ENCODE measurements at places on chromosomes 7 and 10.

DNA sequence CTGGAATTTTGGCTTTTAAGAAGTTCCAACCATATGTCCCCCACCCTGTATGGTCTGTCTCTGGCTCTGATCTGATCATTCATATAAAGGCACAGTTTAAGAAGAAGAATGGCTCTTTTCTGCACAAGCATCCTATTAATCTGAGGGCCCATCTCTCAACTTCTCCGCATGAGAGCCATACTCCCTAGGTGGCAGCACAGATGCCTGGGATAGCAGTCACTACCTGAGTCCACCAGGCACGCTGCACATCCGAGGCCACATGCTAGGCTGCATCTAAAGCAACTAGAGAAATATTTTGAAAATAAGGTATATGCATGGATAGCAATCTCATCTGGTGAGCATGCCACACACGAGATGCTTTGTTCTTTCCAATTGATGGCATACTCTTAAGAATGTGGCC is 565.5 kb downstream of the PARD3 start:
- no peak for DNase-seq

- DNase-seq: no peak
Measured at GRCh38 chr10:123241391-123242141, 87.4 kb downstream of the BUB3 start.

DNA sequence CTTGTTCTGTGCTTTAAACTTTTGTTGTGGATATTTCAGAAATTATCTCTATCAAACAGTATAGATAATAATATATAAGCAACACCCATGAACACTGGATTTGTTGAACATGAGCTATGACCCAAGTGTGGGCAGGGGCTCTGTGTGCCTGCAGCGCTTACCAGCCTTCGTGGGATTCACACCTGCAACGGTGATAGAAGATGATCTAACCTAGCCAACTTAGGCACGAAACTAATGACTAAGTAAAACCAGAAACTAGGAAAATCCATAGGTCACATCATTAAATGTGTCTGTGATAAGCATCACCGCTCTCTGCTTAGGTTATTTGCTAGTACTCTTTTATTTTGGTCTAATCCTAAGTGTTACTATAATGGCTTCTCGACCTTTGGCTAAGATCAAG is 18.0 kb downstream of the SPAG6 start:
- peak; percentile 12 for DNase-seq

DNA sequence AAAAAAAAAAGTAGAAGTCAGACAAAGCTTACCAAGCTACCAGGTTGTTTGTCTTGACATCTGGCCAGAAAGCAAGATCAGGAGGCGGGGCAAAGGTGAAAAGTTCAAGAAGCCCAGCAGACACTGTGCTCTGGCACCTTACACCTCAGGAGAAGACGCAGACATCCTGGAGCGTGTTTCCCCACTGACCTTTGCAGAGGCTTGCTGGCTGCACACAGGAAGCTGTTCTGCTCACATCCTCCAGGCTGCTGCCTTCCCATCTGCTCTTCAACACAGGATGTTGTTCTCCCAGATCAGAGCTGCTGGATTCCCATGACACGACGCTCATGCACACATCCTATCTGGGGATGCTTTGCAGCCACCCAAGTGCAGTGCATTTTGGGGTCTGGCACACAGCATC is 174.4 kb upstream of the KIAA1217 start:
- DNase-seq: peak; percentile 2

GRCh38 chr10:86292462-86293395 is 73.9 kb downstream of the GRID1 start:
- no peak for DNase-seq

DNA sequence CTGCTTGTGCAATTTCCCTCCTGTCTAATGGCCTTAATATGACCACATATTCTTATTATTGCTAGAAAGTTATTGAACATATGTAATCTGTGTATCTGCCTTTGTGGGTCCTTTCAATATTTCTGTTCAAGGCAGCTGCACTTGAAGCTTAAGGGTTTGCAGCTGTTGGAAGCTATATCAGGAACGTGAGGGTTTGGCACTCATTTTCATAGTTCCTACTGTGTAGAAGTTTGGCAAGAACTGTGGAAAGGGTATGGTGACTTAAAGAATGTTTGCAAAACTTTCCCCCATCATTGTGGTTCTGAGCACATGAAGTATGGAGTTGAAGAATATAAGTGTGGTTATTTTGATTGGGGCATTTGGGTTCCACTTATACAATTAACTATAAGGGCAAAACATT is 144.7 kb upstream of the SEMA3A start:
- DNase-seq: no peak

DNA sequence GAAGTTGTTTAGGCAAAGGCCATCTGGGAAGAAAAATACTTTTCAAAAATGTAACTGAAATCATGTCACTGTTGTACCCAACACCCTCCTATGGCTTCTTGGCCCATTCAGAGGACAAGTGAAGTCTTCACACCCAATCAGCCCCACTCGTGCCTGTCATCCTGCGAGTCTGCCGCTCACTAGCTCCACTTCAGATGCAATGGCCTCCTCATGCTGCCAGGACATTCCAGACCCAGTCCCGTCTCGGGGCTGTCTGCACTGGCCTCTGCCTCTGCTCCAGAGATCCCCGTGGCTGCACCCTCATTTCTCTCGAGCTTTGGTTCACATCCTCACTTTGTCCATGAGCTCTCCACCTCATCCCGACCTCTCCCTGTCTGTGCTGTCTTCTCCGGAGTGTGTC is 227.1 kb downstream of the KCNMA1 start:
- no peak for DNase-seq

GRCh38 chr7:100884736-100885439 is 4.6 kb downstream of the UFSP1 start:
- no peak for DNase-seq

DNA sequence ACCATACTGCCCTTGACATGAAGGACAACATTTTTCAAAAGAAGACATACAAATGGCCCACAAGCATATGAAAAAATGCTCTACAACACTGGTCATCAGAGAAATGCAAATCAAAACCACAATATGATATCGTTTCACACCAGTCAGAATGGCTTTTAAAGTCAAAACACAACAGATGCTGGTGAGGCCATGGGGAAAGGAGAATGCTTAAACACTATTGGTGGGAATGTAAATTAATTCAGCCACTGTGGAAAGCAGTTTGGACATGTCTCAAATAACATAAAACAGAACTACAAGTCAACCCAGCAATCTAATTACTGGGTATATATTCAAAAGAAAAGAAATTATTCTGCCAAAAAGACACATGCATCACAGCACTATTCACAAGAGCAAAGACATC is 4.2 kb upstream of the NT5C3A start:
- DNase-seq: no peak

DNA sequence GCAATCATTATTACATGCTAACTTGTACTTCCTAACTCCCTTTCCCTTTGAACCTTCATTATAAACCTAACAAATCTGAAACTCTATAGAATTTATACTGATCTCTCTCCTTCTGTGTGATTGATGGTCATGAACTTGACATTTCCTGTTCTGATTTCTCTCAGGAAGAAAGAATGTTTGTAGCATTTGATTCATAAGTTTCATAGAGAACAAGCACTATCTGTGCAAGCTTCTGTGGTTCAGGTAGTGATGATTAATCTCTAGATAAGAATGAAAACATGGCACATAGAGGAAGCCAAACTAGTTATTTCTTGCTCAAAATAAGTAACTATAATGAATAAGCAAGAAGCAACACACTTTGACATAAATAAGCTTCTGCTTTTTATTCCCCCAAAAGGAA is 34.2 kb downstream of the TFPI2 start:
- DNase-seq: no peak

GRCh38 chr7:88735920-88736319 is 23.6 kb upstream of the ZNF804B start:
- DNase-seq: no peak

DNA sequence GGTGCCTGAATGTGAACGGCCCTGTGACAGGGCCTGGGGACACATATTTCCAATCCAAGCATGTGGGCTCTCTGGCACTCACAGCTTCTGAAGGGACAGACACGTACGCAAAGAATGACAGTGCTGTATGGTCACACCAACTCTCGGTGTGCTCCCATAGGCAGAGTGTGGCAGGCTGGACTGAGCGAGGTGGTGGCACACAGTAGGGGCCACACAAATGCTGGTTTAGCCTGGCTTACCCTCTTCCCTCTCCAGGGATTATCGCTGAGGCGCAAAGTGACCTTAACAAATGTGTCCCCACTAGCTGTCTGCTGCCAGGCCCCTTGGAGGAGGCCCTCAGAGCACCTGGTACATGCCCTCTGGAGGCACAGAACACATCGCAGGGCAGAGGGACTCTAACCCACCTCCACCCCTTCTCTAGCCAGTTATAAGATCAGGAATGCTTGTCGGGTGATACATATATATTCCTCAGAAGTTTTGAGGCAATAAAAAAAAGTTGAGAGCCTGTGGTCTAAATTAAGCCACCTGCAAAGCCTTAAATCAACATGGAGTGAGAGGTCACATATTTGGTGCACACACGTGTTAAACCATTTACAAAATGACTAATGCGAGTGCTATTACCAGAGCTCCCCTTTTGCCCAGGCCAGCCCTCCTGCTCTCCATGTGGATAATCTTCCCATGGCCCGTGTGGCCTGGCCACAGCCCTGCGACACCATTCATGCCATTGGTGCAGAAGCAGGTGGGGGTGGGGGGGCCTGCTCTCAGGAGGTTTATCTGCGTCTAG is 262.8 kb upstream of the GRB10 start:
- DNase-seq: no peak

- no peak for DNase-seq
Measured at GRCh38 chr7:80735330-80735729, 96.9 kb downstream of the CD36 start.

- no peak for DNase-seq
Measured at GRCh38 chr7:50287129-50287528, 17.4 kb upstream of the IKZF1 start.

DNA sequence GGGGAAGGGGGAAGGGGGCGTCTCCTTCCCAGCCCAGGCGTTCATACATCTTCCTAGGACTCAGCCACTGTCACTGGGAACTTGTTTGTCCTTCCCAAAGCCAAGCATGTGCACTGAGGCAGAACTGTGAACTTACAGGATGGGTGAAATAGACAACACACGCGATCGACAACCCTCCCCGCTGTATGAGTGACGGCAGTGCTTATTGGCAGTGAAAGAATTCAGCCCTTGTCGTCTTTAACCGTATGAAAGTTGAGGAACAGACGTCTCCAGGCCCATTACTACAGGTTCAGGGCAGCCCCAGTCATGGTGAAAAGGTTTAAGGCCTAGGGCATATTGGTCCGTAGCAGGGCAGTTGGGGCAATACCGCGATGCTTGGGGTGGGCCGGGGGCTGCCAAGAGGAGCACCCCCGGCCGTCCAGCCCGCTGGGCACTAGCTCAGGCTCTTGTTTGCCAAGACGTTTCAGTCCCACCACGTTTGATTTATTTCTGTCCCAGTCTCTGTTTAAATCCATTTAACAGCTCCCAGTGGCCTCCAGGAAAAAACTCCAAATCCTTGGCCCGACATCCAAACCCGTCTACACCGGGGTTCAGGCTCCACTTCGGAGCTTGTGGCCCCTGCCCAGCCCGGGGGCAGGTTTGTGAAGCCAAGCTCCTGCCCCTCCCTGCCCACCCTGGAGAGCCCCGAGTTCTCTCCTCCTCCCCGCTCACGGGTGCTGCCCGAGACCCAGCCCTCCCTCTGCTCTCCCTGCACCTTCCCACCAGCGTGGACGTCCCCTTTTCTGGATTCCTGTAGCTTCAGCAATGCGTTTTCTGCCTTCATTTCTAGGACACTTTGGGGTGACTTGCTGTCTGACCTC is 159.8 kb downstream of the DNAJB6 start:
- no peak for DNase-seq

GRCh38 chr7:131859147-131859821 is 302.9 kb upstream of the PODXL start:
- peak; percentile 36 for DNase-seq

DNA sequence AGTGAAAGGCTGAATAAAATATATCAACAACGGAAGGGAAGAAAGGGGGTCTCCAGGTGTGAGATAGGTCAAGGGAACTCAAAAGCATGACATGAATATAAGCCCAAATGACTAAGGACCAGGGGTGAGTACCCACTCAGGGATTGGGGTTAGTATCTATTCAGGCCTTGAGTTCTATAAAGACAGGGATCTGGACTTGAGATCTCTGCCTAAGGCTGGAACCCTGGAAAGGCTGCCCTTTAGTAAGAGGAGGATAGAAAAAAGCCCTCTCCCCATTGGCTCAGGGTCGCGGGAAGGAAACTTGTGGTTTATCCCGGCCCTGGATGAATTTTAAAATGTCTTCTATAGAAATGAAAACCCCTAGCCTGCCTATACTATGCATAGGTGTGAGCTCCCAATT is 2.4 kb upstream of the ITPRIP start:
- DNase-seq: no peak

DNA sequence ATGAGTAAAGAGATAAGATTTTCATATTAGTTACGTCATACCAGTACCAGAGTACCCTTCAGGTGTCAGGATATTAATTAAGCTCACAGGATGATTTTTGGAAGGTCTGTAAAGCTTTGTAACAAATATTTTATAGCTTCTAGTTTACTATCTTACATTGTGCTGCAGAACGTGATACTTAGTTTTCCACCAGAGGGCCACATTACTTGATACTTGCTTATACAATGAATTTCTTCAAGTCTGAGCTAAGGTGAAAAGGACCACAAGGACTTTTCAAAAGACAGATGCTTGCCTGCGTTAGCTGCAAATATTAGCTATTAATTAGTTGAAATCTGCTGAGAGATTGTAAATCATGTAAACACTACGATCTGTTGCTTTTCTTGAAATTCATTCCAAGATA is 12.2 kb downstream of the FOXP2 start:
- DNase-seq: no peak

DNA sequence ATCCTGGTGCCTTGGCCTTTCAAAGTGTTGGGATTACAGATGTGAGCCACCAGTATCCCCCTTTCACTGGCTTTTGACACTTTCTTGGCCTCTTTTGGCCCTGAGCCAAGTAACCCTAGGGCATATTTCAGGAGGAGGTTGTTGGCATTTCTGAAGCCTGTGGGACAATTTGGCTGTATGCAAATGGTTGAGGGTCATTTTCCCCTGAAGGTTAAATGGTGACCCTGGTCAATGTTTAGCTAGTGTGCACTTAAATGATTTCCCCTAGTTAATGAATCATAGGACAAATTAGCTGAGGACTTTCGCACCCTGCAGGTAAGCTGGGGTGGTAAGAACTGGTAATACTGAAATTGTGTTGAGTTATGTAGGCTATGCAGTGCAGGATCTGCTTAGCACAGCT is 660.5 kb downstream of the LRMDA start:
- no peak for DNase-seq

GRCh38 chr10:5071411-5072198 is 22.6 kb upstream of the AKR1C3 start:
- no peak for DNase-seq

Data from NK-92 treated with Interleukin-12 subunit alpha and Interleukin-12 subunit beta, amount 100 ng/mL, for 24 hours (cell line).